Bone marrow (tissue), 2 donors: ENCODE measurements at places on chromosomes 11 and 22.

DNA sequence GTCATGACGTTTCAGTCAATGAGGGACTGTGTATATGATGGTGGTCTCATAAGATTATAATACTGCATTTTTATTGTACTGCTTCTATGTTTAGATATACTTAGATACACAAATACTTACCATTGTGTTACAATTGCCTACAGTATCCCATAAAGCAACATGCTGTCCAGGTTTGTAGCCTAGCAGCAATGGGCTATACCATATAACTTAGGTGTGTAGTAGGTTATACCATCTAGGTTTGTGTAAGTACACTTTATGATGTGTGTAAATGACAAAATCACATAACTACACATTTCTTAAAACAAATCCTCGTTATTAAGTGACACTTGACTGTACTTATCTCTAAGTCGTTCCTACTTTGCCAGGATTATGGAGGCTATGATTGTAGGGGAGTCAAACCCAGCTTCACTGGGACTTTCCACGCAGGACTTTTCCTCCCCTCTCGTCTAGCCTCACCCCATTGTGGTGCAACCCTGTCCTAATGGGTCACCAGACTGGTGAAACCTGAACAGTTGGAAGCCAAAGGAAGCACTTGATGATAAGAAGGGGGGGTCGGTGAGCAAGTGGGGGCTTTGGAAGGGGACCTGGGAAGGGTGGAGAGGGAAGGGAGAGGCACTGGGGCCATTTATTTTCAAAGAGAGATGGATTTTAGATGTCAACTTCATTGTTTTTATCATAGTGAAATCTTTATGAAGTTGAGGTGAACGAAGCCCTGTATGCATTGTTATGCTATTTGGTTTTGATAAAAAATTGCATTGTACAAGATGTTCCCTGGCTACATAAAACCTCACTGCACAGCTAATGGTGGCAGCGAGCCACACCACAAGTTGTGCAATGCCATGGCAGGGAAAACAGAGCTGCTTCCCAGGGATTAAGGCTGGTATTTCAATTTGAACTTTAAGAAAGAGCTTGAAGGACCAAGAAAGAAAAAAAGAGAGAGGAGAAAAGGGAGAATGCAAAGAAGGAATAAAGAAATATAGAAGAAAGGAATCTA, 129.1 kb downstream of the EHF start:
- no peak for DNase-seq

DNA sequence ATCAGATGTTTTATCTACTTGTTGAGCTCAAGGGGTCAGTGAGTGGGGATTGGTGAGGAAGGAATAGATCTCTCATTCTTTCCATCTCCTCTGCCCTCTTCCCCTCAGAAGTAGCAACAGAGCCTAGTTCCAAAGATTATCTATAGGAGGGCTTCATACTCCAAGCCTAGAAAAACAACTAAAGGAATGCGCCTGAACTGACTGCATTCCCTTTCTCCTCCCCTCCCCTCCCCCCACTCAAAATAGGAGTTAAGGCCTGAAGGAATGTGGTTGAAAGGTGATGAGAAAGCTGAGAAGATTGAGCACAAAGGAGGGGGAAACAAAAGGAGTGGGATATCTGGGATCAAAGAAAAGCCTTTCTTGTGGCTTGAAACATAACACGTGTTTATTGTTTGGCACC, 10.5 kb downstream of the EMSY start:
- DNase-seq: no peak

GRCh38 chr11:111978028-111978771, 41.1 kb downstream of the DIXDC1 start:
- no peak for DNase-seq

GRCh38 chr11:112322173-112322790, 61.6 kb upstream of the PLET1 start:
- DNase-seq: no peak

- DNase-seq: no peak
Measured at GRCh38 chr22:20107951-20108756, 7.8 kb upstream of the RANBP1 start.

- DNase-seq: no peak
Measured at GRCh38 chr22:44882226-44882905, 127.4 kb downstream of the PHF21B start.

DNA sequence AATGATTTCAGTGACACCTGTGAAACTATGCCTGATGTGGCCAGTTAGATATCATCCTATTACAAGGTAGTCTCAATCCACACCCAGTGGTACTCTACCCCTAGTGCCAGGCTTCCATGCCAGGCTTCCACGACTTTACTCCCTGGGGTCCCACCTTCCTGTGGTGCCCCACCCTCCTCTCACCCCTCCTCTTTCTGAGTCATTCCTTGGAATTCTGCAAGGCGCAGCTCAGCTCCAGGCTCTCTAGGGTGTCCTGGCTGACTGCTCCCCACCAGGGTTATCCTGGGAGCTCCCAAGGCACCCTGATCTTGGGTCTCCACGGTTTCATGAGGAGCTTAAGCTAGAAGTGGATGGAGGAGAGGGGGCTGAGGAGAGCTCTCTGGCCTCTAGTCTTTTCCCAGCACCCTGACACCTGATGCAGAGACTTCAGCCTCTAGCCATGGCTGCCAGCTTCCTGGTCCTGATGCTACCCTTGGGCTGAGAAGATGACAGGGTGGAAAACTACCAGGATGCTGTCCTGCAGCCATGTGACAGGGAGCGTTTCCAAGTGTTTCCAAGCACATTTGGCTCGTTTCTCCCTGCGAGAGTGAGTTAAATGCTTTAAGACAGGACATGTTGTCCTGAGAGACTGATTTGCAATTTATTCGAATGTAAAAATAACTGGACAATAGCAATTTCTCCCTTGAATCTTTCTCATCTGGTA, 1461.2 kb downstream of the TBC1D22A start:
- DNase-seq: no peak

GRCh38 chr11:45272701-45273100, 13.4 kb downstream of the SYT13 start:
- no peak for DNase-seq

DNA sequence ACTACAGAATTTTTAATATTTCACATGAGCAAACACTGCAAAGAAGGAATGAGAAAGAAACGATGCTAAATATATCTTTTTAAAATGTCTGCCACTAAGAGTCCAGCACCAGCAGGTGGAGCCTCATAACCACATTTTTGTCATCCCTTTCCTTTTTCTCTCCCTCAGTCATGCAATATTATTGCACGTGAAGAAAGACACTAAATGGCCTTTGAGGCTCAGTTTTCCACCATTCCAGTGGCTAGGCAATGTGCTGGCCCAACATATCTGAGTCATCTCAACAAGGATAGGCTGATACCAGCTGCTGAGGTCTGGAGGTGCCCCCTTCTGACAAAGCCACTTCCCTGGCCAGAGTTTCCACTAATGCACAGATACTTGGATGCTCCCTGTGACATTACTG, 1.8 kb downstream of the ALKBH8 start:
- no peak for DNase-seq

DNA sequence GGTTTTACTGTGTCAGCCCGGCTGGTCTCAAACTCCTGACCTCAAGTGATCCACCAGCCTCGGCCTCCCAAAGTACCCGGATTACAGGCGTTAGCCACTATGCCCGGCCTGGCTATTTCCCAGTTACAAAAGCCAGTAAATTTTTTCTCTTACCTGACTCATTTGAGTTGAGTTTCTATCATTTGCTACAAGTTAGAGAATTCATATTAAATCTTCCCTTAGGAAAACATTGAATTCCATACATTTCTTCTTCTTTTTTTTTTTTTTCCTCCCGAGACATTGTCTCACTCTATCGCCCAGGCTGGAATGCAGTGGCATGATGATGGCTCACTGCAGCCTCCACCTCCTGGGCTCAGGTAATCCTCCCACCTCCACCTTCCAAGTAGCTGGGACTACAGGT, 26.0 kb downstream of the CHEK2 start:
- DNase-seq: no peak

GRCh38 chr11:111911563-111912401, at the start of gene CRYAB:
TSS of gene CRYAB (minus strand) at chr11:111911770. CDS start at chr11:111911724, 46 bp downstream.
- no peak for DNase-seq
